ENCODE measurements at places on chromosomes 6 and 20. TPM values are rescaled to one million over a fixed set of nuclear protein-coding genes. Genes with fewer than 3 reads are reported as not detected.

The METTL24 gene
- not detected for total RNA-seq

The SMLR1 gene
- total RNA-seq = not detected

DNA sequence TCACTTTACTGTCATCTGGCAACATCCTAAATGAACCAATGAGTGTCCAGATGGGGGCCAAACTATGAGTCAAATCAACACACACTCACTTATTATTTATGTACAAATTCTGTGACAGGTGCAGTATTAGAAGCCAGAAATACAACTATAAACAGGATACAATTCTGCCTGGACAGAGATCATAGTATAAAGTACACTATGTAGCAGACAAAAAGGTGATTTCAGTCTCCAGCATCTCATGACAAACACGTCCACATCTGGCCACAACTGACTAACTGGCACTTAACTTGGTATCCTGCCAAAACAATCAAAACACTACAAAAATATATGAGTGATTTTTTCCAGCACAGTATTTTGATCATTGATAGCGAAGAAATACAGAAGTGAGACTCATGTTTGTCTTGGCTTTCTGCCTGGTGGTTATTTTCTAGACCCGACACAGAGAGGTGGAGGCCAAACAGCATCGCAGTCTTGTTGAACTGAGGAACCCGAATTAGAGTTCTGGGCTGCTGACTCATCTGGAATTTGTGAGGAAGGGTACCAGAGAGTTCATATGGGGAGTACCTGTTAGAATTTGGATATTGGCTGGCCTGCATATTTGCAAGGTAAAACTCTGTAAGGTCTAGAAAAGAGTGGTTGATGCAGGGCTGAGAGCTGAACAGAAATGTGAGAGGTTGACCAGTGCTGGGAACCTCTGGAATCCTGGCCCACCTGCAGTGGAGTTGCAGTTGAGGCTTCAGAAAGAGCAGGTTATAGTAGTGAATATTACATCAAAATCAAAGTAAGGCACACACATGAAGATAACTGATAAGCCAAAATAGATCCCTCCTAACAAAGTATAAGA, 475.2 kb downstream of the PTPRT start:
- no peak for DNase-seq
- H3K4me1 ChIP-seq = no peaks in the 10 kb centered on the region
- H3K4me3 ChIP-seq = no peak overlapping the region
- H3K36me3 ChIP-seq = no peaks in the 10 kb centered on the region
- H3K27ac ChIP-seq = no peak overlapping the region
- no peaks in the 10 kb centered on the region for H3K27me3 ChIP-seq

The CDH26 gene
- total RNA-seq = 2.8 TPM

The TGM3 gene
- total RNA-seq = not detected

The GLO1 gene
- total RNA-seq = 281 TPM

DNA sequence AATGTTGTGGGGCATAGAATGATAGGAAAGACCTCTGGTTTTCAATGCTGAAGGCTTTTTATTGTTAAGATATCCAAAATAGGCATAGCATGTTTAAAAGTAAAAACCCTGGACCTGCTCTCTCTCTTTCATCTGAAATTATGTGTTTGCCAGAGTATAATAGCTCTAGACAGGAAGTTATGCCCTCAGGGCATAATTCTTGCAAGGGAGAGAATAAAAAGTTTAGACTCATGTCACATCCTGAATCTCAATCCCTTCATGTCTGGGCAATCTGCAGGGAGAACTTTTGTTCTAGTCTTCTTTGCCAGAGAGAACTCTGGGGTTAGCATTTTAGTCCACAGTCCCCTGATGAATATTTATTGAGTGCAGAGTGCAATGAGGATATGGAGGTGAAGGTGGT, 297.3 kb upstream of the FLRT3 start:
- H3K4me3 ChIP-seq = no peak overlapping the region
- no peak for DNase-seq
- no peaks in the 10 kb centered on the region for H3K36me3 ChIP-seq
- H3K4me1 ChIP-seq = no peaks in the 10 kb centered on the region
- H3K27me3 ChIP-seq = no peaks in the 10 kb centered on the region

The CTAGE9 gene
- total RNA-seq = not detected

DNA sequence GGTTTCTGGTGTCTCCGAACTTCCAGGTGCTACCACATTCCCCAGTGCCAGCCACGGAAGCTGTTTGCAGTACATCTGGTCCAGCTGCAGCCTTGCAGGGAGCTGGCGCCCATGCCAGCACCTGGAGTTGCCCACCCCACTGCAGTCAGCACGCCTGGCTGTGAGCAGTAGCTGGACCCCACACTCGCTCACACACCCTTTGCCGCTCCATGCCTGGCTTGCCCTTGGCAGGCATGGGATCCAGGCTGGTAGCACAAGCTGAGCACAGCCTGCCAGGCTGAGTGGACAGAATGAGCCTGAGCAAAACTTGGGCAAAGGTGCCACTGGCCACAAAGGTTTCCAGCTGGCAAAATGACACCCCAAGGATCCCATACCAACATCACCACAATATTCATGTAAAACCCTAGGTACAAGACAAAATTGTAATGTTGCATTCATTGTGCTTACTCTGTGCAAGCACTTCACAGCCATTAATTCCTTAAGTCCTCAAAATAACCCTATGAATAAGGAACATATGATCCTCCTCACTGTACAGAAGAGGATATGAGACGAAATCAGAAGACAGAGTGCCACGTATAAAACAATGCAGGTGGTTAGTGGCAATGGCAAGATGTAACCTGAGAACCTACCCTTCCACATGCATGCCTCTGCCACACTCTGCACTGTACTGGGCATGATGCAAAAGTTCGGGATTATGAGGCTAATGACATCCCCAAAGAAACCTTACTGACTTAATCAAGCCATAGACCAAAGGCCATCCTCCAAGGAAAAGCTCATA, 18.3 kb downstream of the KIF16B start:
- H3K36me3 ChIP-seq = no peaks in the 10 kb centered on the region
- no peak overlapping the region for H3K27ac ChIP-seq
- no peak overlapping the region for H3K4me3 ChIP-seq
- DNase-seq = no peak
- no peaks in the 10 kb centered on the region for H3K4me1 ChIP-seq
- H3K27me3 ChIP-seq = no peaks in the 10 kb centered on the region

- no peak overlapping the region for H3K27ac ChIP-seq
- H3K36me3 ChIP-seq = peaks cover 10% of the 10 kb centered on the region
- no peaks in the 10 kb centered on the region for H3K27me3 ChIP-seq
- H3K4me1 ChIP-seq = peaks cover 14% of the 10 kb centered on the region
- no peak for DNase-seq
Measured at GRCh38 chr20:1373614-1374013, 19.2 kb downstream of the FKBP1A start.

The HCRTR2 gene
- not detected for total RNA-seq

- H3K36me3 ChIP-seq = no peaks in the 10 kb centered on the region
- no peaks in the 10 kb centered on the region for H3K27me3 ChIP-seq
- no peak overlapping the region for H3K4me3 ChIP-seq
- peaks cover 6% of the 10 kb centered on the region for H3K4me1 ChIP-seq
Measured at GRCh38 chr20:34061695-34062094, 50.3 kb downstream of the EIF2S2 start.

GRCh38 chr6:112660626-112661025, 313.5 kb downstream of the RFPL4B start:
- H3K27ac ChIP-seq = no peak overlapping the region
- no peaks in the 10 kb centered on the region for H3K36me3 ChIP-seq
- no peak overlapping the region for H3K4me3 ChIP-seq
- H3K4me1 ChIP-seq = no peaks in the 10 kb centered on the region
- DNase-seq = no peak
- H3K27me3 ChIP-seq = no peaks in the 10 kb centered on the region

- H3K27ac ChIP-seq = peak overlapping the region; percentile 82
- H3K36me3 ChIP-seq = no peaks in the 10 kb centered on the region
- H3K4me3 ChIP-seq = no peak overlapping the region
- peak; percentile 75 for DNase-seq
Measured at GRCh38 chr20:44642203-44643153, 9.0 kb downstream of the ADA start.

DNA sequence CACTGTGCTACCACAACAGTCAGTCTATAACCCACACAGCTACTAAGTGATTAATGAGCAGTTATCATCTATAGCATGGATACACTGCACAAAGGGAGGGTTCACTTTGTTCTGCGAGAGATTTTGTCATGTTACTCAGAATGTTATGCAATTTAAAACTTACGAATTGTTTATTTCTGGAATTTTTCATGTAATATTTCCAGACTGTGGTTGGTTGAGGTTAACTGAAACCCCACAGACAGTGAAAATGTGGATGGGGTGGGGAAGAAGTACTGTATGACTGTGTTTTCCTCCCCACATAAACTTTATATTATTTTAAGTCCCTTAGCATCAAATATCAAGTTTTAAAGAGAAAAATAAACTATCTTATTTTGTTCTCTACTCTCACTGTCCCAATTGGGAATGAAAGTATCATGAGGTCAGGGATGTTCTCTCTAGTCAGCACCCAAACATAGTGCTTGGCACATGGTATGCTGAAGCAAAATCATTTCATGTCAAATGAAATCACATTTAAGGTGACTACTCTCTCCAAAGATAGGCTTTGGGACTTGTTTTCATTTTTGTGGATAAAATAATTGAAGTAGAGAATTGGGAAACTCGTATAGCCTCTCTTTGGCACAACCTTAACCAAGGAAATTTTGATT, 25.4 kb downstream of the DOP1A start:
- H3K27me3 ChIP-seq = no peaks in the 10 kb centered on the region
- no peaks in the 10 kb centered on the region for H3K36me3 ChIP-seq
- no peak overlapping the region for H3K4me3 ChIP-seq
- no peaks in the 10 kb centered on the region for H3K4me1 ChIP-seq
- no peak for DNase-seq

DNA sequence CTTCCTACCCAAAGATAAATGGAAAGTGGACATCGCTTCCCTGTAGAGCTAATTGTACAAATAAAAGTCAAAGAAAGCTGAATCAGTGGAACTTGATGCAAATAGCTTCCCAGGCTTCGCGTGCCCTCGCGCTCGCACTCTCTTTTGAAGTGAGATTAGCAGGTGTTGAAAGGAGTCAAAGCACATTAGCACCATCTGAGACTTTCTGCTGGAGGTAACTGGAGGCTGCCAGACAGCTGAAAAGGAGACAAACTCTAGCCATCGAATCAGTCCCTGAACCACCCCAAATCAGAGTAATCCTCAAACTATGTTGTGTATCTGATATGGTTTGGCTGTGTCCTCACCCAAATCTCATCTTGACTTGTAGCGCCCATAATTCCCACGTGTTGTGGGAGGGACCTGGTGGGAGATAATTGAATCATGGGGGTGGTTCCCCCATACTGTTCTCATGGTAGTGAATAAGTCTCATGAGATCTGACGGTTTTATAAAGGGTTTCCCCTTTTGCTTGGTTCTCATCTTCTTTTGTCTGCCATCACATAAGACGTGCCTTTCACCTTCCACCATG, 23.7 kb downstream of the SULF2 start:
- no peak for DNase-seq
- H3K4me3 ChIP-seq = no peak overlapping the region
- peaks cover 19% of the 10 kb centered on the region for H3K4me1 ChIP-seq
- H3K27ac ChIP-seq = no peak overlapping the region
- no peaks in the 10 kb centered on the region for H3K36me3 ChIP-seq

The RUNX2 gene
- total RNA-seq = 1.7 TPM

DNA sequence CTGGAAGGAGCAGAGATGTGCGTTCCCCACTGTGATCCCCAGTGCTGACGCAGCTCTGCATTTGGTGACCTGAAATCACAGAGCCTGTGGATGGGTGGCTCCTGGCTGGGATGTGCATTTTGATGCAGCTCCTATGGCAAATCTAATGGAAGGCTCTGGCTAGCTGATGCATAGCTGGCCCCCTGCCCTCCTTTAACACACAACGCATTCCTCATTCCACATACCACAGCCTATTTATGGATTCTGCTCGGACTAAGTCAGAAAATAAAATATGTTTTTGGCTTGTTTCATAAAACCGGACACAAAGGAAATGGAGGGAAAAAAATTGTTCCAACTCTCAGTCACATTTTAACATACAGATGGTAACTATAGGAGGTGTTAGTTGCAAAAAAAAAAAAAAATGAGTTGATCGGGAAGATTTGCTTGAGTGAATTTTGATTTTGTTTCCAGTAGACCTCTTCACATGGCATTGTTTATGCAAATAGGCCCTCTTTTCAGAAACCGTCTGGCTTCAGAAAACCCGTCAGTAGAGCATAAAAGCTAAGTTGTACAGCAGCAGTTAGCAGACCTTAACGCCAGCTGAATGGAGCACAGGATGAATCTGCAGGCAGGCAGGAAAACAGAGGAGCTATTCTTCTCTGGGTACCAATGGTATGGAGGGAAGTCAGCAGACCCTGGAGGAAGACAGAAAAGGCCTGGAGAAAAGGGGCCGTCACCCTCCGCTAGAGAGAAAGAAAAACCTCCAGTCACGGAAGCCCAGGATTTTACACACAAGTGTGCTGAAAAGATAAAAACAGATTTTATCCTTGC, 215.4 kb downstream of the HDGFL1 start:
- H3K27ac ChIP-seq = no peak overlapping the region
- H3K4me3 ChIP-seq = no peak overlapping the region
- peaks cover 12% of the 10 kb centered on the region for H3K4me1 ChIP-seq
- DNase-seq = peak; percentile 17
- H3K27me3 ChIP-seq = no peaks in the 10 kb centered on the region
- H3K36me3 ChIP-seq = no peaks in the 10 kb centered on the region

DNA sequence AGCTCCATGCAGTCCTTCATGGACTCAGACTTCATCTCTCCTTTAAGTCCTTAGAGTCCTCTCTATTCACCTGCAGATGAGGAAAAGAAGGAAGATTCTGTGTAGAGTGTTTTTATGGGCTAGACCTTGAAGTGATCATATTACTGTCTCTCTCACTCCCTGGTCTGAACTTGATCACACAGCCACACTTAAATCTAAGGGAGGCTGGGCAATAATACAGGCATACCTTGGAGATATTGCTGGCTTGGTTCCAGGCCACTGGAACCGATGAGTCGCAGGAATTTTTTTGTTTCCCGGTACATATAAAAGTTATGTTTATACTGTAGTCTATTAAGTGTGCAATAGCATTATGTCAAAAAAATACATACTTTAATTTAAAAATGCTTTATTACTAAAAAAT, 59.2 kb upstream of the FOXO3 start:
- H3K27me3 ChIP-seq = no peaks in the 10 kb centered on the region
- H3K36me3 ChIP-seq = no peaks in the 10 kb centered on the region
- H3K27ac ChIP-seq = no peak overlapping the region
- no peaks in the 10 kb centered on the region for H3K4me1 ChIP-seq

- no peaks in the 10 kb centered on the region for H3K4me1 ChIP-seq
- H3K36me3 ChIP-seq = no peaks in the 10 kb centered on the region
- H3K27me3 ChIP-seq = no peaks in the 10 kb centered on the region
Measured at GRCh38 chr6:85237478-85237877, 212.4 kb upstream of the NT5E start.

- no peak overlapping the region for H3K4me3 ChIP-seq
- H3K27me3 ChIP-seq = no peaks in the 10 kb centered on the region
- no peak overlapping the region for H3K27ac ChIP-seq
- H3K4me1 ChIP-seq = no peaks in the 10 kb centered on the region
- H3K36me3 ChIP-seq = no peaks in the 10 kb centered on the region
Measured at GRCh38 chr6:168938546-168938945, 315.1 kb downstream of the THBS2 start.

The GHRH gene
- total RNA-seq = not detected

GRCh38 chr6:16168858-16169257, 40.0 kb downstream of the MYLIP start:
- H3K27ac ChIP-seq = no peak overlapping the region
- H3K36me3 ChIP-seq = no peaks in the 10 kb centered on the region
- no peaks in the 10 kb centered on the region for H3K27me3 ChIP-seq

- no peak overlapping the region for H3K27ac ChIP-seq
- H3K4me1 ChIP-seq = no peaks in the 10 kb centered on the region
- H3K36me3 ChIP-seq = peaks cover 6% of the 10 kb centered on the region
- no peaks in the 10 kb centered on the region for H3K27me3 ChIP-seq
- peak; percentile 86 for DNase-seq
- no peak overlapping the region for H3K4me3 ChIP-seq
Measured at GRCh38 chr6:141077355-141078333, 1055.1 kb upstream of the GJE1 start.

Measured in GM23338 (cell line).